Right renal cortex interstitium (tissue), 3 donors: ENCODE measurements at places on chromosomes 7 and 10. TPM values are rescaled to one million over a fixed set of nuclear protein-coding genes. Genes with fewer than 3 reads are reported as not detected.

The TNS3 gene
- polyA plus RNA-seq: 85.9 TPM

The CHRM2 gene
- 3.6 TPM for polyA plus RNA-seq

The TET1 gene
- 9.3 TPM for polyA plus RNA-seq

The TEX36 gene
- polyA plus RNA-seq: not detected

- DNase-seq: no peak
Observed at GRCh38 chr7:23654508-23654907, 25.5 kb upstream of the FAM221A start.

GRCh38 chr10:11193001-11193551 is 175.4 kb downstream of the CELF2 start:
- DNase-seq: no peak

- no peak for DNase-seq
Observed at GRCh38 chr10:31147210-31147608, 115.5 kb upstream of the ZNF438 start.

DNA sequence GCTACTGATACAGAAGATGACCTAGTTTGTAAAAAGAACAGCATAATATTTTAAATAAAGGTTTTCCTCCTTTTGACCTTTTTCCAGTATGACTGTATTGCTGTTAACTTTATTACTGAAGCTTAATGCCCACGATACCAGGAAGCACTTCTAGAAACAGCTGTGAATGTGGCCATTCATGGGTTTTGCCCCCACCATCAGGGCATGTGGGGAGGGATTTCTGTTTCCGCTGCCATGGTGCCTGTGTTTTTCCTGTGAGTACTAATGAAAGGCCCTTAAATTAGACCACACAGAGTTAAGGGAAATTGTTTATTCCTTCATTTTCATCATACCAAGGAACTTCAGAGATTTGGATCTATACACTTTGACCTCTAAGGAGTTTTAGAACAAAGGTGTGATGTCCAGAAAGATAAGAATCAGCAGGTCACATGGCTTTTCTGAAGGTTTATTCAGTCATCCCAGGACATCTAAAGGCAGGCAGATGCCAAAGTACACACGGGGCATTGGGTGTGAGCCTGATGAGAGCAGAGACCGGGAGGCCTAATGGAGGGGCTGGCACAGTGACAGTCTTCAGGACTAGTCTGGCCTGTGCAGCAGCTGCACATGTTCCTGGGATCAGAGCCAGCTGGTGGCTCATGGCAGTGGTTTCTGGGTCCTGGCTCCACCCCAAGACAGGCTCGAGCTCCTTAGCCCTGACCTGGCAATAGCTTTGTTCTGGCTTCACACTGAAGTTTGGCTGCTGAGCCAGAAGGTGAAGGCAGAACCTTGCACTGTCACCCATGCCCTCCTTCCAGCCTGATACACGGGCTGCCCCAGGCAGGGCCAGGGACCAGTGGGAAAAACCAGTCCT is 190.9 kb downstream of the REEP3 start:
- DNase-seq: no peak

- DNase-seq: no peak
Observed at GRCh38 chr7:127895814-127896280, 135.4 kb downstream of the LRRC4 start.

GRCh38 chr10:43653746-43654145 is 5.1 kb upstream of the ZNF32 start:
- DNase-seq: no peak

- no peak for DNase-seq
Observed at GRCh38 chr10:114046087-114046458, 2.4 kb downstream of the ADRB1 start.

- no peak for DNase-seq
Observed at GRCh38 chr7:3028758-3029093, 14.9 kb downstream of the CARD11 start.

DNA sequence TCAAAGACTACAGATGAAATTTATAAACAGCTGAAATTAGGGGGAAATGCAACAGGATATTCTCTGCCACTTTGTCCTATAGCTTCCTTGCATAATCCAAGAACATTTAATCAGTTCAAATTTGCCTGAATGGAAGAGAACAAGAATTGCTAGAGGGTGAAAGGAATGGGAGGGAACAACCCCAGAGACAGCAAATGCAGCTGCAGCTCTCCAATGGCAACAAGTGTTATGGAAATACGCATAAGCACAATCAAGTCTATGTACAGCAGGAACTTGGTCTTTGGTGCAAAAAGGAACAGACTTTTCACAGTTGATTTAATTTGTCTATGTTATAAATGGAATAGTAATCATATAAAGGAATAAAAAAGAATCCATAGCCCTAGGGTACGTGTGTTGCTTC is 269.0 kb upstream of the ETV1 start:
- DNase-seq: no peak
